Calu3 (cell line): ENCODE measurements at places on chromosomes 16 and 17.
A peak's percentile ranks its signal among the peaks of the same experiment; 100 is the strongest.

- DNase-seq = no peak
Observed at GRCh38 chr16:68289202-68289601, 21.5 kb downstream of the SLC7A6OS start.

- DNase-seq = no peak
Observed at GRCh38 chr17:29050176-29050575, 7.2 kb downstream of the PIPOX start.

DNA sequence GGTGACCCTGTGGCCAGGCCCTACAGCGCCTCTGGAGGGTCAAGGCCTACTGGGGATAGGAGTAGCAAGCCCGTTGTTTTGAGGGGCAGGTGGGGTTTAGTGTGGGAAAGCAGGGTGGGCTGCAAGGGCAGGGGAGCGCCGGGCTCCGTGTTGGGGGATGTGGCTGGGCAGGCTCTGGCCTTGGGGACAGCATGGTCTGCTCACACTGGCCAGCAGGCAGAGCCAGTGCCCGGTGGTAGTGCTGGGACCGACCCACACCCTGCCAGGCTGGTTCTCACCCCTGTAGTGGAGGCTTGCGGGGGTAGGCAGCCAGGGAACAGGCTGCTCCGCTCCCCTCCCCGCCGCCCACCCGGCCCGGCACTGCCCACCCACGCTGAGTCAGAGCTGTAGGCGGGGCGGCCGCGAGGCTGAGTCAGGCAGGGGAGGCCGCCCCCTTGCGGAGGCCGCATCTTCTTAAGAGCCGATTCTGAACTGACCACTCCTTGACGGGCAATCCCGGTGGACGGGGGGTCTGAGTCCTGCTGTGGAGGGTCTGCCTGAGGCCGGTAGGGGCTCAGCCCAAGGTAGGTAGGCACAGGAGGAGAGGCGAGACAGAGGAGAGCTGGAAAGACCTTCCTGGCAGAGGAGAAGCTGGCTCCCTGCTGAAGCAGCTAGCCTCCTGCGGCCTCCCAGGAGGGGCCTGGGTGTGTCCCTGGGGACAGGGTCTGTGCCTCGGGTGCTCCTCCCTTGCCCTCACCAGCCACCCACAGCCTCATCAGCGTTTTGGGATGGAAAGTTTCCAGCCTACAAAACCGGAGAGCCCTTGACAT is 62.4 kb downstream of the BAIAP2 start:
- peak; percentile 83 for DNase-seq

GRCh38 chr16:82653550-82654511 is 27.1 kb downstream of the CDH13 start:
- no peak for DNase-seq

- DNase-seq = no peak
Observed at GRCh38 chr16:52805559-52806168, 247.0 kb downstream of the CHD9NB start.

DNA sequence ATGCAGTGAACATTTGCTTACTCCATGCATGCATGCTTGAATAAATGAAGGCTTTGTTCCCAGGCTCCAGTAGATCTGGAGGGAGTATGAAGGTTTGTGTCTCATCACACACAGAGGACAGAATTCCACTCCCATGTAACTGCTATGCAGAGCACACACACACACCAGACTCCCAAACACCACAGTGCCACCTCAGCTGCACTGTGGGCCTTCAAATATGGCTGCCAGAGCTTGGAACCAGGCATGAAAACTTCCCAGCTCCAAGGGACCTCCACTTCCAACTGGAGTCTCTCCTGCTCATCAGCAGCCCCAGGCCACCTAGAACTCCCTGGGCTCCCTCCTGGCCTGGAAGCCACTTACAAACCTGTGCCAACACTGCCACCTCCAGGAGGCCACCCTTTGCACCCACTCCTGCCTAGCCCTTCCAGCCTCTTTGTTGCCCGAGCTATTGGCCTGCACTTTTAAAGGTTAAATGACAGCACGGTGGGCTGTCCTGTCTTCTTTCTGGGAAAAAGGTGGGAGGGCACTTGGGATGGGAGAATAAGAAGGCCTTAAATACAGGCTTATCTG is 151.2 kb downstream of the ZNF423 start:
- DNase-seq = no peak

DNA sequence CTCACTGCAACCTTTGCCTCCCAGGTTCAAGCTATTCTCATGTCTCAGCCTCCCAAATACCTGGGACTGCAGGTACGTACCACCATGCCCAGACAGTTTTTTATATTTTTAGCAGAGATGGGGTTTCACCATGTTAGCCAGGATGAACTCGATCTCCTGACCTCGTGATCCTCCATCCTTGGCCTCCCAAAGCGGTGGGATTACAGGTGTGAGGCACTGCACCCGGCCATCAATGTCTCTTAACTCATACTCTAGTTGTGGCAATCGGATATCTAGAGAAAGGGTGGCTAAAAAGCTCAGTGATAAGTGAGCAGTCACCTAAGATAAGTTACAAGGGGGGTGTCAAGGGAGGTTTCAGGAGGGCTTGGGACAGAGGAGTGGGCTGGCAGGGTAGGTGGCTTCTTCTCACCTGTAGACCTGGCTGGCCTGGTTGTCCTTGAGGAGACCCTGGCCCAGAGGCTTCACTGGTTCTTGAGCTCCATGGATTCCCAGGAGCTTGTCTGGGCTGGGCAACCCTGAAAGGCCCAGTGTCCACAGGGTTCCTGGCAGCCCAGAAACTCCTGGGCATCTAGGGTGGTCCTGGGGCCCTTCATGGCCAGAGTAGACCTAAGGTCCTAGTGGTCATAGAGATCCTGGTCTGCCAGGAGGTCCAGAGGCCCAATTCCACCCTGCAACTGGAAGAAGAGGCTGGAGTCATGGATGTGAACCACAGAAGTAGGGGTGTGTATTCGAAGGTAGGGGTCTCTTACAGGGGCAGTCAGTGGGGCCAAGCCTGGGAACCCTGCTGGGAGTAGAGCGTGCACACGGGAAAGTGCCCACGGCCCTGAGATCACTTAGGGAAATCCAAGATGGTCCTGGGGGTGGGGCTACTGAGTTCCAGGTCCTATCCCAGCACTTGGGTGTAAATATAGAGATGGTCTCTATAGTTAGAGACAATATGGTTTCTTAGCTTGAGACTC is 12.7 kb upstream of the IGFBP4 start:
- DNase-seq = no peak

- no peak for DNase-seq
Observed at GRCh38 chr16:84739349-84740124, 39.7 kb downstream of the USP10 start.

DNA sequence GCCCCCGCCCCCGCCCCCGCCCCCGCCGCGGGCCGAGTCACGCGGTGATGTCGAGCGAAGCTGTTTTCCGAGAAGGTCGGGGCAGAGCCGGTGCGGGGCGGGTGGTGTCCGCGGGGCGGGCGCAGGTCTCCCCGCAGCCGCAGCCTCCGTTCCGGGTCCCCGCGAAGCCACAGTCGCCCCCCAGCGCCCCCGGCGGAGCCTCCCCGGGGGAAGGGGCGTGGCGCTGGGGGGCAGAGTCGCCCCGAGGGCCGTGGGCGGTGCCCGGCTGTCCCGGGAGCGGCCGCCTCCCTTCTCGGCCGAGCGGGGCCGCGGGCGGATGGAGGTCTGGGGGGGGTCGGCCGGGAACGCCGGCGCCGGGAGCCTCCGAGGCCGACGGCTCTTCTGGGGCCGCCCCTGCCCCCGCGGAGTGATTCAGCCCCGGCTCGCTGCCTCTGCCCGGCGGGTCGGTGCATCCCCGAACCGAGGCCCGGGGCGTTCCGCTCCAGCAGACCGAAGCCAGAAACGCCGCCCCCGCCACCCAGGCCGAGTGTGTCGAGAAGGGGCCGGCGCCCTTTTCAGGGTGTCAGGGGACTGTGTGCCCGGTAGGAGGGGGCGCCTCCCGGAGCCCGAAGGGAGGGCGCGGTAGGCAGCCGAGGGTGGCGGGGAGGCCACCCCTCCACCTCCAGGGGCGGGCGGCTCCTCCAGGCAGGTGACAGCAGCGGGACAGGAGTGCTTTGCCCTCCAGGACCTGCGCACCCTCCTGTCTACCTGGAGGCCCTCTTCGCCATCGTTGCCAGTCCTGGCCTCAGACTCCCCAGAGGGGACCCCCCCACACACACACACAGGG is 1.7 kb downstream of the METRNL start:
- no peak for DNase-seq

DNA sequence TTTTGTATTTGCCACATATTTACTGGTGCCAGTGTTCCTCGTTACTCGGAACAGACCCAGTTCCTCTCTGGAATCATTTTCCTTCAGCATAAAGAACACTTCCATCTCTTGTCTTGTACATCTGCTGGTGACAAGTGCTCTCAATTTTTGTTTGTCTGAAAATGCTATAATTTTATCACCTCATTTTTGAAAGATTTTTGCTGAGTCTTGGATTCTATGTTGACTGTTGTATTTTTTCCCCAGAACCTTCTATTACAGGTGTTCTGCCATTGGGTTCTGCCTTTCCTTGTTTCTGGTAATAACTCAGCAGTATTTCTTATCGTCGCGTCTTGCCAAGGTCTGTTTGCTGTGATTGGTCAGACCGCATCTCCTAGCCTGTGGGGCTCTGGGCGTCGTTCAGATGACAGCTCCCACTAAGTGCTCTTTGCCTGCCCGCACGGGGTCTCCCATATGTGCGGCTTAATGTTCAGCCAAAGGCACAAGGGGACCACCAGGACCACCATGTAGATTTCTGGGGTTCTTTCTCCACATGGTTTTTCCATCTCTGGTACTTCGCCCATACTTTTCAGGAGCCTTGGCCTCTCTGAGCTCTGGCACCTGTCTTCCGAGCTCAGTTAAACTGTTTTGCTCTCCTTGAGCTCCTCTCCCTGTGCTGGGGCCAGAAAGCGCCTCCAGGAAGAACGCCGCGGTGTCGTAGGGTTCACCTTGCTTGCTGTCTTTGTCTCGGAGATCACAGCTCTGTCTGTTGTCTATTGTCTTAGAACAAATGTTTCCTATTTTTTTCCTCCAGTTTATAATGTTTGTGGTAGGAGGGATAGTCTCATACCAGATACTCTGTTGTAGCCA is 80.0 kb downstream of the METRNL start:
- no peak for DNase-seq

GRCh38 chr17:83145831-83146230 is 66.4 kb downstream of the METRNL start:
- no peak for DNase-seq

- no peak for DNase-seq
Observed at GRCh38 chr17:73625991-73626673, 18.1 kb downstream of the SDK2 start.

- DNase-seq = no peak
Observed at GRCh38 chr17:65589321-65589720, 27.9 kb upstream of the AXIN2 start.

GRCh38 chr17:48100591-48101011 is 677 bp downstream of the CBX1 start:
- peak; percentile 74 for DNase-seq

GRCh38 chr17:82060001-82060380 is 5.6 kb downstream of the DUS1L start:
- DNase-seq = no peak

- peak; percentile 82 for DNase-seq
Observed at GRCh38 chr17:979539-980405, at the start of gene NXN. TSS of gene NXN (minus strand) at chr17:979776.

- DNase-seq = no peak
Observed at GRCh38 chr16:88003316-88003715, 52.1 kb downstream of the BANP start.
